Small intestine (tissue), 16 donors: ENCODE measurements at places on chromosomes 3 and 15.

- H3K27ac ChIP-seq, result no peak overlapping the region
- DNase-seq, result no peak
- H3K4me1 ChIP-seq, result no peaks in the 10 kb centered on the region
Observed at GRCh38 chr3:88084097-88084501, 25.0 kb downstream of the ZNF654 start.

- no peak overlapping the region for H3K27ac ChIP-seq
- no peaks in the 10 kb centered on the region for H3K36me3 ChIP-seq
- H3K27me3 ChIP-seq, result no peaks in the 10 kb centered on the region
- H3K4me3 ChIP-seq, result no peak overlapping the region
- no peaks in the 10 kb centered on the region for H3K4me1 ChIP-seq
- DNase-seq, result no peak
Observed at GRCh38 chr3:152519376-152519775, 250.6 kb downstream of the MBNL1 start.

DNA sequence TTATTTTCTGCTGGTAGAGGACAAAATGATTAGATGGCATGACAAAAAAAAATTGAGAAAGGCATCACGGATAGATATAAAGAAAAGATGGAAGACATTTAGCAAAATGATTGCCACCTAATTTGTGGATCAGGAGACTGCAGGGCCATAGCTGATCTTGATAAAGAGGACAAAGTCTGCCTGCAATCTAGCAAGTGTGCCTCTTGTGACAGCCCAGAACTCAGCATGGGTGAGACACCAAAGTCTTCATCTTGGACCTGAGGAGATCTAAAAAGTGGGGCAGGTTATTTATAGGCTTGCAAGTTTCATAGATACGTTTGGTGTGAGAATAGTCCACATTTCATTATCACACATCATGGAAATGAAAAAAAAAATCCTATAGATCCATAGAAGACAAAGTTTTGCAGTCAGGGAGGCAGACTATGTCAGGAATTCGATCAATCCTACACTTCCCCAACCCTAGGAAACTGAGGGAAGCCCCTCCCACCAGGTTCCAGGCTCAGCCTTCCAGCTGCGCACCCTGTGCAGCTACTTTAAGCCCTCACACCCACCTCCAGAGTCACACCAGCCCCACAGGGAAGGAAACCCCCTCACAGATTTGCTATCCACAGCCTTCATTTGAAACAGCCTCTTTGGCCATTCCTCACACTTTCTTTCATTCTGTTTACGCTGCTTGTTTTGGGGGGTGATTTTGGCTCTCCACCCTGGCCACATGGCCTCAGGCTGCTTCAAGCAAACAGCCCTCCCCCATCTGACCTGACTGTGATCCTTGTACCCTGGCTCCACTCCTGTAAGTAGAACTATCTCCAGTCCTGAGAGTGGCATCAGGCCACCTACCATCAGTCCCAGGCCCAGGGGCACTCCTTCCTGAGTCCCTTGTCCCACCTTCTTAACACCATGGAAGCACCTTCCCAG, 28.1 kb upstream of the KLHL6 start:
- H3K27ac ChIP-seq, result peak overlapping the region; percentile 35
- peak; percentile 70 for DNase-seq
- peaks cover 18% of the 10 kb centered on the region for H3K4me1 ChIP-seq

GRCh38 chr3:54069961-54070360, 52.4 kb upstream of the CACNA2D3 start:
- no peak for DNase-seq
- H3K4me1 ChIP-seq, result no peaks in the 10 kb centered on the region

DNA sequence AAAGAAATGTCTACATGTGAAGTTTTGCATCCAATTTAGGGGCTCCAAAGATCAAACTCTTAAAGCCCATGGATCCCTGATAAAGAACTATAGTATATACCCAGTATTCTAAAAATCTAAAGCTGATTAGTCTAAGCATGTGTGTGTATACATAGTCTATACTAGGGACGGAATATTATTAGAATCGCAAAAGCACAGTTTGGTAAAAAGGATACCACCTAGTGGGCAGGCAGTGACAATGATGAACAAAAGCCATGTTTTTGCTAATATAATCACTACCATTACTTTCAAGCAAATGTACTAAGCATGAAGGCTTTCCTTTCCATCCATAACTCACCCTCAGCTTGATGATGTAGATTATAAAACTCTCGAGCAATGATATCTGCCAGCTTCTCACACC, 16.5 kb downstream of the POLQ start:
- no peak overlapping the region for H3K27ac ChIP-seq
- H3K36me3 ChIP-seq, result no peaks in the 10 kb centered on the region
- no peaks in the 10 kb centered on the region for H3K27me3 ChIP-seq
- H3K4me1 ChIP-seq, result no peaks in the 10 kb centered on the region

GRCh38 chr3:194637541-194638400, 4.6 kb upstream of the TMEM44 start:
- DNase-seq, result no peak
- H3K27ac ChIP-seq, result no peak overlapping the region
- H3K27me3 ChIP-seq, result no peaks in the 10 kb centered on the region
- H3K4me1 ChIP-seq, result no peaks in the 10 kb centered on the region

DNA sequence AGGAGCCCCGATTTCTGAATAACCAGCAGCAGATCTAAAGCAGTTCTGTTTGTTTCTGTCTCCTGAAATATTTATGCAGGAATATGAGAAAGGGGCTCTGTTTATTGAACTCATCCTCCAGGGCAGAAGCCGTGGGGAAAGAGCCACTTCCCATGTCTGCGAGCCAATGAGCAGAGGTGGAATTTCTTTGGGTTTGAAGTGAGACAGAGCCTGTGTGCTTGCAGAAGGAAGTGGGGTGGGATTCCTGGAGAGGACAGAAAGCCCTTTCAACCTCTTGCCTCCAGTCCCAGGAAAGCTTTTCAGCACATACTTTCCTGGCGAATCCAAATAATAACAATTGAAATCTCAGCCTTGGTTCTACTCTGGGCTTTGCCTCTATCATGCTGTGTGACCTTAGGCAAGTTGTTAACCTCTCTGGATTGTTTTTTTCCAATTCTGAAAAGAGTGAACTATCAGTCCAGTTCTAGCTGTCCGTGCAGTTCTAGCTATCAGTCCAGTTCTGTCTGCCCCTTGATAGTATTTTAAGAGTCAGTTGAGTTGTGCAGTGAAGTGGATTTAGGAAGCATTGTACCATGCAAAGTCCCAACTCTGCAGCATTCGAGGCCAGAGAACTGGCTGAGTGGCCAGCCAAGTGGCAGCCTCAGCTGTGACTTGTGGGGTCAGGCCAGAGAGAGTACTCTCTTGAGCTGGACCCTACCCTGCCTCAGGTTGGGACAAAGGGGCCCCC, 15.9 kb downstream of the CORO2B start:
- no peak for DNase-seq

DNA sequence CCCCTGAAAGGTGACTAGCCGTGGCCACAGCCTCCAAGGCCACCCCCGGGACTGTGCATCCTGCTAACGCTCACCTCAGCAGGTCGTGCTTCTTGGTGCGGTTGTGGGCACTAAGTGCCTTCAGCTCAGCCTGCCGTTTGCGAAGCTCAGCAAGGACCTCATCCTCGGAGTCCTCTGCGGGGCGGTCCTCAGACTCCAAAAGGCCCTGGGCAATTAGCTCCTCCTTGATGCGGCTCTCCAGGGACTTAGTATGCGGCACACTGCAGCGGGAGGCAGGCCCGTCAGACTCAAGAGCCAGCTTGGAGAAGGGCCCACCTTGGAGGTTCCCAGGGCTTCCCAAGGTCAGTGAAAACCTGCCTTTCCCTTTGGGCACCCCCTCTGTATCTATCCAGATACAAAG, 8.3 kb downstream of the TADA3 start:
- no peak overlapping the region for H3K27ac ChIP-seq
- H3K4me1 ChIP-seq, result peaks cover 2% of the 10 kb centered on the region
- H3K36me3 ChIP-seq, result peaks cover 14% of the 10 kb centered on the region
- DNase-seq, result no peak

- no peak overlapping the region for H3K27ac ChIP-seq
- H3K36me3 ChIP-seq, result no peaks in the 10 kb centered on the region
- H3K4me3 ChIP-seq, result no peak overlapping the region
- peaks cover 2% of the 10 kb centered on the region for H3K27me3 ChIP-seq
- DNase-seq, result no peak
Observed at GRCh38 chr15:56356616-56357015, 8.6 kb upstream of the TEX9 start.

DNA sequence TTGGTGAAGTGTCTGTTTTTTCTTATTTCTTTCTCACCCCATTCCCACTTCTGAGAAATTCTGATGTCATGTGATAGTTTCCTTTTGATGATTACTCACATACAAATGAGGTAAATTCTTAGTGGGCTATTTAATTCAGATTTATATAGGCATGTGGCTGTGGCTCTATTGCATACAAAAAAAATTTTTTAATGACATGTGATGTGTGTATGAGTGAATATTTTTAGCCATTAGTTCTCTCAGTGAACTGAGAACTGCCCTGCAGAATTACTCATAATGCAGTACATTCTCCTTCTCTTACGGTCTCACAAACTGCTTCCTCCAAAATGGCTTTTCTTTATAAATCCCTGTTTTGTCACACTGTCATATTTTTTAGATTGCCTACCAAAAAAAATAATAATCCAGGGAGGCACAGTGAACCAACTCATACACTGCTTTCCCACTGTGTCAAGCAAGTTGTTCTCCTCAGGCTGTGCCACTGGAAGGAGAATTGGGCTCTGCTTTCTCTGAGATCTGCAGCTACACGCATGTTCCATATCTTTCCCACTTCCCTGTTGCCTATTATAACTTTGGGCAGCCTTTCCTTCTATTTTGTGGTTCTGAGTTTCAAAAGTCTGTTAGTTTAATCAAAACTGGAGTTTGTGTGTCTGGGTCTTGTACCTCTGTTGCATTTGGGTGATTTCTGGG, 415.7 kb upstream of the THBS1 start:
- no peaks in the 10 kb centered on the region for H3K4me1 ChIP-seq
- no peak overlapping the region for H3K4me3 ChIP-seq
- H3K36me3 ChIP-seq, result no peaks in the 10 kb centered on the region
- no peak overlapping the region for H3K27ac ChIP-seq
- no peak for DNase-seq

DNA sequence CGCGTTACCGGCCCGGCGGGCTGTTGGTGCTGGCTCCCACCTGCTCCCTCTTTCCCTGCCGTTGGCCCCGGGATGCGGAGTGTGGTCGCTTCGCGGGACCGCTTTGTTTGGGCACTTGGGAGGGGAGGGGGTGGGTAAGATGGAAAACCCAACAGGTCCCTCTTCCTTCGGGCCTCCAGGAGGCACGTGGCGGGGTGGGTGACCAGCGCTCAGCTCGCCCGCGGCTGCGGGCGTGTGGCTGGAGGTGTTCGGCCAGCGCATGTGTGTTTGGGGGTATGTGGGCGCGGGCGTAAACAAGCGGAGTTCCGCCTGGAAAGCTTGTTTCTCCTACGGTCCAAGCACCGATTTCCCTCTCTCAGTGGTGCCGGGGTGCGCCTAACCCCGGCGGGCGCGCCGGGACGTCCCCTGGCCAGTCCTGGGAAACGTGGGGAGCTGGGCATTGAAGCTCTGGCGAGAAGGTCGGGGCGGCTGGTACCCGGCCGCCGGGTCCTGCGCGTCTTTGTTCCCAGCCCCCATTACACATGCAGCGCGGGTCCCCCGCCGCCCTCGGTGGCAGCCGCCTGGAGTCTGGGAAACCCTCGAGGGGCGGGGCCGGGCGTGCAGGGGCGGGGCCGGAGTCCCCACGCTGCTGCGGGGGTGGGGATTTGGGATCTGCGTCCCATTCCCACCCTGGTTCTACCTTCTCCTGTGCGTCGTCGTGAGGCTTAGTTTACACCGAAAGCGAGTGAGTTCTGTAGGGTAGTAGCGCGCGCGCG, 1.4 kb downstream of the ACVR2B start:
- DNase-seq, result peak; percentile 88
- H3K27ac ChIP-seq, result peak overlapping the region; percentile 96
- H3K27me3 ChIP-seq, result no peaks in the 10 kb centered on the region
- H3K4me1 ChIP-seq, result peaks cover 35% of the 10 kb centered on the region
- peak overlapping the region; percentile 73 for H3K4me3 ChIP-seq

GRCh38 chr15:30062881-30063280, 19.9 kb upstream of the GOLGA8J start:
- no peaks in the 10 kb centered on the region for H3K4me1 ChIP-seq
- H3K36me3 ChIP-seq, result no peaks in the 10 kb centered on the region
- H3K27ac ChIP-seq, result no peak overlapping the region
- no peak for DNase-seq
- H3K4me3 ChIP-seq, result no peak overlapping the region
- no peaks in the 10 kb centered on the region for H3K27me3 ChIP-seq
